Activated T-cell treated with anti-CD3 and anti-CD28 coated beads, Interleukin-2, amount 50 U/mL, for 1 hour (primary cell): ENCODE measurements at places on chromosomes 6 and 20.
A peak's percentile ranks its signal among the peaks of the same experiment; 100 is the strongest.

- no peak for DNase-seq
These were observed 13.8 kb upstream of the MYL9 start for GRCh38 chr20:36527331-36528125.

GRCh38 chr6:72363844-72364740, 257.8 kb upstream of the KCNQ5 start:
- no peak for DNase-seq

DNA sequence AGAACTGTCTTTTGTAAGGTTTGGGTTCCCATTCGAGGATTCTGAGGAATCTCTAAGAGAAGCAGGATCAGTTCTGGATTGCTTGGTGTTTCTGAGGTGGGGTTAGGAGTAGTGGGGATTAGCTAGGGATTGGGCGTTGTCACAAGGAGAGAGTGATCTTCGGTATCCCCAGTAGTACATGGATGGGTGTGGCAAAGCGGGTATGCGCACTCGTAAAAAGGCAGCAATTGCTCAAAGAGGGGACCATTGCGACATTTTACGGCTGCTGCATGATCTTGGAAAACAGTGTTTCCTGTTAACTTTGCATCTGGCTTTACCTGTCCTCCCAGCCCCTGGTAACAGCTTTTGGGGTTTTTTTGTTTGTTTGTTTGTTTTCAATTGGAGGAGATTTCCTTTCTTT, 9.7 kb upstream of the ZSCAN9 start:
- DNase-seq = no peak

DNA sequence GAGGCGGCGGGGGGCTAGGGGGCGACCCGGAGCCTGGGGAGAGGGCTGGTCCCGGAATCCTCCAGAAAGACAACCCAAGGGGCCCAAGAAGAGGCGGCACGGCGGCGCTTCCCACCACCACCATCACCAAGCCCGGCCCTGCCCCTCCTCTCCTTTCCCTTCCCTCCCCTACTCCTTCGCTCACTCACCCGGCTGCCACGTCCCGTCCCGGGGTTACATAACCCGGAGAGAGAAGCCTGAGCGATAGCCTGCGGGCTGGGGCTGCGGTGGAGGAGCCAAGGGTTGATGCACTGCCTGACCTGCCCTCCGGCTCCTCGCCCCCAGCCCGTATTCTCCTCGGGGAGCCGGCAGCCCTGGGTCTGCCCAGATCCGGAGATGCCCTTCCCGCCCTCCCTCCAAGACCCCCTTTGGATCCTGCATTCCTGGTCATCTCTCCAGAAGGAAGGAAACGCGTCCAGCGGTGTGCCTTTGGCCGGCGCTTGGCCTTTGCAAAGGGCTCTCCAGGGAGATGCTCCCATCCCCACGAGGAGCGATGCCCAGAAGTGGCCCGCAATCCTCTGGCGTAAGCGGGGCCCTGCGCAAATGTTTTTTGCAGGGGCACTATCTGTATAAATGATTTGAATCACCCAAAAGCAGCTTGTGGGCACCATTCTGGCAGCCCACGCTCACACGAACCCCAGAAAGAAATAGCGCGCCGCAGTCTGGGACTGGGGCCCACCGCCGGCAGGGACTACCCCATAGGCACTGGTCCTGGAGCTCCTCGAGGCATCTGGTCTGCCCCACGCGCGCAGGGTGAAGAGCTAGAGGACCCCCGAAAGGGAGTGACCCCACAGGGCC, 4.6 kb upstream of the CPXM1 start:
- DNase-seq = no peak

DNA sequence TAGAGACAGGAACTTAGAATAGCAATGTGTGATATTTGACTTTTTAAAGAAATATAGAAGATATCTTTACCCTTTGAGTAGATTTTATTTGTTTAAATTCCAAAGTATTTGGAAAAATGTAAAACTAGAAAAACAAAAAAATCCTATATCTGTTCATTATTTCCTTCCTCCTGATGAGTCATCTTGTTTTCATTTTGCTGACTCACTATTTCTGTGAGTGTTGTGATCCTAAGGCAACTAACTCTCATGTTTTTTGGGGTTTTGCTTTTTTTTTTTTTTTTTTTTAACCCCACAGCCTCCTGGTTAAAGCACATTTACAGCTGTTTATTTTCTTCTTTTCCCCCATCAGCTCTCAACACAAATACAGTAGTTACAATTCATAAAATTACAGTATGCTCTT, 37.8 kb upstream of the THEMIS start:
- DNase-seq = no peak

- no peak for DNase-seq
These were observed 199.7 kb upstream of the SIM1 start for GRCh38 chr6:100664274-100665040.

DNA sequence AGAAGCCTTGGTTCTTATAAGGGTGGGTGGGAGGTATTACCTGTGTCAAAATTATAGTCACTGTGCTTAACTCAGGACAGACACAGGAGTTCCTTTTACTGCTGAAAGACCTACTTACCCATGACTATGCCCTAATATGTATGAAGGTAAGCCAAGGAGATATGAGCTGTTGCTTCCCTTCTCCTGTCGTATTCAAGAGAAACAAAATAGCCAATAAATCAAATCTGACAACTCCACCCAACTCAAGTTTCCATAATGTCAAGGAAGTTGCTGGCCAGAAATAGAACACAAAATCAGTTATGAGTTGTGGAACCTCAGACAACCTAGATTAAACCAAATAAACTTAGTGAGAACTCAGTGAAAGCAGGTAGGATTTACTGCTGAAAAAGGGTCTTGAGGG, 25.1 kb downstream of the ZNF133 start:
- no peak for DNase-seq

DNA sequence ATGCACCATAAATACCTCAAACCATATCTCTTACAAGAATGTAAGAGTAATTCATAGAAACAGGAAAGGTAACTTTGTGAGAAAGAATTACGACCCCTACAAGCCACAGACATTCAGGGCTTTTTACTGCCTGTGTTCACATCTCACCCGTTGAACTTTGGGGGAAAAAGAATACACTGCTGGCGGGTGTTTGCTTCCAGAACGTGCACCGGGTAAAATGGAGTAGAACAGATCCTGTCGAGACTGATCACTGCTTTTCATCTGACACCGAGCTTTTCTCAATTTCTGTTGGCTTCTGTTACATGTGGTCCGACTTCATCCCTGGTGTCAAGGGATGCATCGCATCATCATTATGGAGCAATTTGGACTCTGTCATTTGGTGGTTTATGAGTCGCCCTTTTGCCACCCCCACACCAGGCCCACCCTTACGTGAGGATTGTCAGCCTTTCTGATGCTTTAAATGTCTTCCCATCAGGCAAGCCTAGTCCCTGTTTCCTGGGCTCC, 219.2 kb upstream of the ZFP64 start:
- DNase-seq = peak; percentile 24

- DNase-seq = no peak
These were observed 42.2 kb upstream of the EDN3 start for GRCh38 chr20:59258221-59258621.

GRCh38 chr6:14200047-14200446, 82.5 kb downstream of the CD83 start:
- no peak for DNase-seq

- no peak for DNase-seq
These were observed 43.4 kb downstream of the SRC start for GRCh38 chr20:37389241-37389747.

- DNase-seq = peak; percentile 6
These were observed 69.3 kb downstream of the SYNJ2 start for GRCh38 chr6:158050955-158051354.
